Activated naive CD4-positive, alpha-beta T cell treated with anti-CD3 and anti-CD28 coated beads, Interleukin-2, amount 50 U/mL, for 16 hours (primary cell): ENCODE measurements at places on chromosomes 2 and 18.

DNA sequence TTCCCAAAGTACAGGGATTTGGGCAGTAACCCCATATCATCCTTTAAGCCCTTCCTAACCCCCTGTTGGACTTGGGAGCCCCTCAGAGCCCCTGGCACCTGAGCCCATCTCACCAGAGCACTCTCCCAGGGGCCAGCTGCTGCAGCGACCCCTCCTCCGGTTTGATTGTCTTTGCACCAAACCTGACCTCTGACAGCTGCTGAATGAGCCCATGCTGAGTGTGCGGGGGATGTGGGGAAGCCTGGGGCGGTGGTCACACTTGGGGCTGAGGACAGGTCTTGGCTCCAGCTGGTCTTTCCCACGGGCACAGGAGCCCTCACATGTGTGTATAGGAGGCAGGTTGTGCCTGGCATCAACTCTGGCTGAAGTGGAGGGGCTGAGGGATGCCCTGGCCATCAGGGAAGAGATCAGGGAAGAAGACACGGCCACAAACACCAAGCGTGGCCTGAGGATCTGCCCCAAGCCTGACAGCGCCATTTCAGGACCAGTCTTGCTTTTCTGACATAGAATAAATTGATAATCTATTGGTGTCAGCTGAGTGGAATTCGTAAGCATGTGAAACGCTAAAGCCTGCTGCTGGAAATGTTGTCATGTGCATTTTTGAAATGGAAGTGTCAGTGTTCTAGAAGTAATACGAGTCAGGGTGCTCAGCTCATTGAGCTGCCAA, 102.4 kb downstream of the ACKR3 start:
- DNase-seq = no peak

DNA sequence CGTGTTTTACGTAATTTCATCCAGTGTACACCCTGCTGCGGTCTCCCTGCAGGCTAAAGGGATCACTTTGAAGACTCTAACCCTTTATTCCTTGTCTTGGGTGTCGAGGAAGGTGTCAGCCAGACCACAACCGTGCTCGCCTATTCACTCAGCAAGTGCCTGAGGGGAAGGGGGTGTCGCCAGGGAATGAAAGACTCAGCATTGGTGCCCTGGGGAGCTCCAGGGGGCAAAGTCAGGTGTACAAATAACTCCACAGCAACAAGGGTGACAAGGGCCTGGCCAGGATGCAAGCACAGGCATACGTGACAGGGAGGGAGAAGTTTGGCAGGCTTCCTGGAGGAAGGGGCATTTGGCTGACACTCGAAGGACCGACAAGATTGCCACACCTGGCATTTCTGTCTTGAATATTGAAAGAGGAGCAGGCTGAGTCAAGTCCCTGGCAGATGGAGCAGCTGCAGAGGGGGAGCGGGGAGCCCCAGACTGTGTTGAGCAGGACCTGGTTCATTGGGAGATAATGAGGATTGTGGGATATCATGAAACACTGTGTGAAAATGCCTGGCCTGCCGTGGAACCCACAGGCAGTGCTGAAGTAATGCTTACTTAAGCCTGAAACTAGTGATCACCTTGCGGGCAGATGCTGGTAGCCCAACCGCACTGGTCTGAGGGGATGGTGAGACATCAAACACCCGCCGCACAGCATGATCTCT, 93.9 kb downstream of the RHOB start:
- DNase-seq = no peak

GRCh38 chr18:50218432-50219197, 23.7 kb upstream of the MYO5B start:
- DNase-seq = peak; percentile 25

- no peak for DNase-seq
Observed at GRCh38 chr18:24561369-24561965, 101.0 kb downstream of the HRH4 start.

DNA sequence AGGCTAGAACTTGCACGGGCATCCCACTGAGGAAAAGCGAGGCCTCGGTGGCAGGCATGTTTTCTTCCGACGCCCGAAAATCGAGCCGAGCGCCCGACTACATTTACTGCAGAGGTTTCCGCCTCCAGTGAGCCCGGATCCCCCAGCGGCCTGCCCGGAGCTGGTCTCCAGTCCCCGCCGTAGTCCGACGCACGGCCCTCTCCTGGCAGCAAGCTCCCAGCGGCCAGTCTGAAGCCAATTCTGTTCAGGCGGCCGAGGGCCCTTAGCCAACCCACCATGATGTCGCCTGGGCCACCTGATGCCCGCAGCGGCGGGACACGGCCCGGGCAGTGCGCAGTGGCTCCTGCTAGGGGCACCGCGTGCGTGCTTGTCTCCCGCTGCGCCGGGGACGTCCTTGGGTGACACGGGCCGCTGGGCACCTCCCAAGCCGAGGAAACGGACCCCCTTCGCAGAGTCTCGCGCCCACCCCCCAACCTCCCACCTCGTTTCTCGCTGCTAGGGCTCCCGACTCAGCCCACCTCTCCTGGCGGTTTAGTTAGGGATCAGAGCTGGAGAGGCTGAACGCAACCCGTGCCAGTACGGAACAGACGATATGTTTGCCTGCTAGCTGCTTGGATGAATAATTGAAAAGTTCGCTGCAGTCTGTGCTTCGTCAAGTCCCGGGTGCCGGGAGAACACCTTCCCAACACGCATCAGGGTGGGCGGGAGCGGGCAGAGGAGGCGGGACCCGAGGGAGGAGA, 5.3 kb downstream of the ONECUT2 start:
- DNase-seq = no peak

GRCh38 chr2:9686061-9686460, 55.3 kb upstream of the YWHAQ start:
- DNase-seq = no peak

- DNase-seq = no peak
Observed at GRCh38 chr2:131036696-131037397, 56.4 kb downstream of the FAM168B start.

DNA sequence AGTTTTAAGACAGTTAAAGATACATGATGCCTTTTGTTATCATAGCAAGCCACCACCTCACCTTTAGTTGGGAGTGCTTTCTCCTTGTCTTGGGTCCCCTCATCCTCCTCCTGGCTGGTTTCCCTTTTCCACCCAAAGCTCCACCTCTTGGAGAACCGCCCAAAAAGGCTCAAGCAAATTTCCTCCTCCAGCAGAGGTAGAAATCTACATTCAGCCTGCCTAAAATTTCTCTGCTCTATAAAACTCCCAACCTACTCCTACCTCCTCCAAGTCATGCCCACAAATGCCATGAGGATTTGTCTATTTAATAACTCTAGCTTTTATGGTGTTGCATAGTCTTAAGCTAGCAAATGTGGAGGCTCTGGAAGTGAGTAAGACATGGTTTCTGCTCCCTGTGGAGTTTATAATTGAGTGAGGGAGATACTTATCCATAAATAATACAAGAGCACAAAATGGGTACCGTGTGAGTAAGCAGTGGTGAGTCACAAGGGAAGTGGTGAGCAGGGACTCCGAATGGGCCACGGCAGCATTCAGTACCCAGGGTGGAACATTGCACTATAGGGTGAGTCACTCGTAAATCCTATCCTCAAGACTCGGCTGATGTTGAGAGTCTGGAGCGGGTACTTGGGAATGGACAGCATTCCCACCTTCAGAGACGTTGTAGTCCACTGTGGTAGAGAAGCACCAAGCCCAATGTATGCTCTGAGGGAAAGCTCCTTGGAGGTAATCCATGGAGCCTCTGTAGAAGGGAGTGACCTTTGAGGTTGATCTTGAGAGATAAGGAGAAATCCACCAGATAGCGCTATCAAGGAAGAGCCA, 146.3 kb downstream of the RTN4 start:
- DNase-seq = peak; percentile 56

DNA sequence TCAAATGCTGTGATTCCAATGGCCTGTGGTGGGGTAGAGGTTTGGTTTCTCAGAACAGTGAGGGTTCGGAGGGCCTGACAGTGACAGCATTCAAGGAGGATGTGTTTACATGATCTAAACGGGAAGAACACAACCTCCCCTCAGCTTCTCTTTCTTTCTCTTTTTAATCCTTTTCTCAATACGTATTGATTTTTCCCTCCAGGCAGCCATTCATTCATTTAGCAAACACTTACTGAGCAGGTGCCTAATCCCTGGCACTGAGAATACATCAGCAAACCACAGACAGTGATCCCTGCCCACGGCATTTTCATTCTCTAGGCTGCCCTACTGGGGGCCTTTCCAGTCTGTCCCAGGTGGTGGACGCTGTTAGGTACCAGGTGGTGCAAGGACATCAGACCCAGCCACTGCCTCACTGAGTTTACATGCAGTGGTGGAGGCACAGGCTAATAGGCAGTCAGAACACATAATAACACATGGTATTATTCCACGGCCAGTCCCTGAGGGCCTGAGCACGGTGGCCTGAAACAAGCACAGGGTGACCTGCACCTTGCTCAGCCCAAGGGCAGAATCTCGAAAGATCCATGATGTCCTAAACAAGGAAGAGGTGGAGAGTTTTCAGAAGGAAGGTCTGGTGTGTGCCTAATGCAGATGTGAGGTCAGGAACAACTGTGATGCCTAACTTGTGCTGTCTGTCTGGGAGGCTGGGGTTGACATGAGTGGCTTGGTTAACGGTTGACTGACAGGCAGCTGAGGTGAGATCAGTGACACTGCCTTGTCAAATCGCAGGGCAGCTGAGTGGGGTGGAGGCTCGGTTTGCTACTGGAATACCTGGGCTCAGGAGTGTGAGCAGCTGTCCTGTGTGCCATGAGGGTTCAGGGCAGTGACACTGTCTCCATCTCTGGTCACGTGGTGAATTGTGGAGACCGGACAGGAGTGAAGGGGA, 785.5 kb upstream of the HS6ST1 start:
- DNase-seq = no peak

- DNase-seq = no peak
Observed at GRCh38 chr2:26767894-26768487, 3.9 kb downstream of the SLC35F6 start.

- peak; percentile 65 for DNase-seq
Observed at GRCh38 chr2:211157856-211158463, 601.6 kb downstream of the CPS1 start.

DNA sequence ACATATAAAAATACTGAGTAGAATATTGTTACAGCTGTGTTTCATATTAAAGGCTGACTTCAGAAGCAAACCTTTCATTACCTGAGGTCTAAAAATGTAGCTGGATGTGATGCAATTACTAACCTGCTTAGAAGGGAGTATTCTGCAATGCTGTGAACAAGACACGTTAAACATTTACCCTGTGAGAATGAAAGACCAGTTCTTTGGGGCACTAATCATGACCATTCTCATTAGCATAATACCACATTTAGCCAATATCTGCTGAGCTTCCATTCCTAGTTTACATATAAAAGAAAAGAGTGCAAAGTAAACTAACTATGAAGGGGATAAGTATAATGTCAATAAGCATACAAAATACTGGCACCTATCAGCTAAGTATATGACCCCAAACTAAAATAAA, 784.0 kb upstream of the KLHL29 start:
- no peak for DNase-seq
